ENCODE measurements at places on chromosomes 11 and 22.

GRCh38 chr11:70433966-70434812 lies 35.9 kb downstream of the CTTN start:
- DNase-seq = no peak

- no peak for DNase-seq
Measured at GRCh38 chr11:127629200-127629599, 628.6 kb upstream of the KIRREL3 start.

DNA sequence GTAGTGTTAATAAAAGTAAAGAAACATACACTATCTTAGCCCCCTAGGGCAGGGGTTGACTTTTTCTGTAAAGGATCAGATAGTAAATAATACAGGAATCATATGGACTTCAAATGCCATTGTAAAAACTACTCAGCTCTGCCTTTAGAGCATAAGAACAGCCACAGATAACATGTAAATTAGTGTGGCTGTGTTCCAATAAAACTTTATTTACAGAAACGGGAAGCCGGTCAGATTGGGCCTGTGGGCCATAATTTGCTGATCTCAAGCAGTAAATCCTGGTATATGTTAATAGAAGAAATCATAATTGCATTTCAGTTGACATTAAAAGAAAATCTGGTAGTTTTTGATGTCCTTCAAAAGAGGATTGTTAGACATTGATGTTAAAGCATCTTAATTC lies 76.5 kb downstream of the ZC3H12C start:
- no peak for DNase-seq

DNA sequence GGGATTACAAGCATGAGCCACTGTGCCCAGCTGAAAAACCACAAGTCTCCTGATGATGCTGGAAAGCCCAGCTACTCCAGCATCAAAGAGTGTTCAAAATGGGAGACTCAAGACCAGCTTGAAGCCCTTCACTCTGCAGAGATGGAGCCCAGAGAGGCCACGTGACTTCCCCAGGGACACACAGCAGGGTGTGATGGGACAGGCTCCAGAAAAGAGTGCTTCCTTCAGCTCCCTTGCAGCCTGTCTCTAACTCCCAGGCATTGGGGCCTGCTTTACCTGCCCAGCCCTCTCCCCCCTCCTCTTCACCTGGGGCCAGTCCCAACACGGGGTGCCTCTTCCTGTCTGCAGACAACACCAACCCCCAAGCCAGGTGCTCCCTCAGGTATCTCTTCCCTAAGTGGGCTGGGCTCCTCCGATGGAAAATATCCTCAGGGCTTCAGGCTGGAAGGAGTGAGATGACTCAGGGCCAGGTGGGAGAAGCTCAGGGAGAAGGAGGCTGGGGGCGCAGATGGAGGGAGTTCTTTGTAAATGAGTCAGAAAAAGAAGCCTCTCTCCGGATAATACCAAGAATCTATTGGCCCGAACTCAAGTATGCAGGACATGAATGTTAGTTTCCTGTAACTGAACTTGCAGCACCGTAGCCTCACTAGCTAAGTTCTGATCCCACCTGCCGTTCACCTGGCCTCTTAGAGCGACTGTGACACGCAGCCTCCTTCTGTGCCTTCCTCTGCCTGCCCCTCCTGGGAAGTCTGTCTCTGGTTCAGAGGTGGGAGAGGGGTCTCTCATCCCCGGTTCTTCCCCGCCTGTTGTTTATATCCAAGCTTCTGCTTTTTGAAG lies 326.6 kb downstream of the MN1 start:
- no peak for DNase-seq

DNA sequence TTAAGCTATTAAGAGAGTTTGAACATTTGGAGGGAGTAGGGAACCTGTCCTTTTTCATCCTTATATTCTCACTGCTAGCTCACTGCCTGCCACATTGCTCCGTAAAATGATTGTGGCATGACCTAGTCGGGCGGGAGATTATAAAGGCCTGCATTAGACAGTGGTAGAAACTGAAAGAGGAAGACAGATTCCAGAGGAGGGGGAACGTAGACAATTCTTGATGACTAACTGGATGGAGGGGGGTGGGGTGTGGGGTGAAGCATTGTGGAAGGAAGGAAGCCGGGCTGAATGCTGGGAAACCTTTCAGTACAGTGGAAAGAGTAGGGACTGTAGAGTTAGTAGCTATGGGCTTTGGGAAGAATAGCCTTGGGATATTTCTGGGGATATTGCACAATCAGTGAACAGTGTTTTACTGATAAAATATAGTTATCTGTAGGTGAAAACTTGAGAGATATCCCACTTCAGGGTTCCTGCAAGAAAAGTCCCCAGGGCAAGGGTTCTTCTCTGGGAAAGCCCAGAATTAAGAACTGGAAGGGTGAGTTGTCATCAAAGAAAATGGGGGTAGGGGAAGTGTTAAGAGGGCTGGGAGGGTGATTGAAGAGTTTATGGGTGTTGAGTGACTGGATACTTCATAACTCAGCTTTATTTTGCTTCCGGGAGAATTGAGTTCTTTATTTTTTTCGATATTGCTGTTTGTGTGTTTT lies 2.1 kb downstream of the MED15 start:
- DNase-seq = no peak

DNA sequence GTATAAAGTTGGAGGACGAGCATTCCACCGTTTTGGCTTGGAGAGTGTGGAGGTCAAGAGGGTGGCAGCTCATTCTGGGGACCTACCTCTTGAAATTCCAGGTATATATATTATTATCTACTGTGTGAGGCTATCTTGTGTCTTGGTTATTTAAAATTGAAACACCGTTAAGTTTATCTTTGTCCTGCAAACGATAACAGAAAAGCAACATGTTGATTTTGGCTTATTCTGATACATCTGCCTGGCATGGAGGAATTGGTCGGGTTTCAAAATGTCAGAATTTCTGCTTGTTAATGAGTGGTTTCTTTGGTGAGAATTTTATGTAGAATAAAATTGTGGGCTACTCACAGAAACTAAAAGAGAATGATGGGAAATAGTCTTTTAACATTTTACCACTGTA lies 54.4 kb downstream of the SVIP start:
- DNase-seq = no peak

GRCh38 chr11:95565724-95566141 lies 223.8 kb downstream of the FAM76B start:
- no peak for DNase-seq
